Stimulated activated CD4-positive, alpha-beta T cell treated with anti-CD3 and anti-CD28 coated beads, Interleukin-2, amount 100 ng/mL, for 24 hours (primary cell): ENCODE measurements at places on chromosomes 5 and 9.
A peak's percentile ranks its signal among the peaks of the same experiment; 100 is the strongest.

GRCh38 chr5:170333161-170333910 is 35.8 kb upstream of the LCP2 start:
- DNase-seq, result peak; percentile 69

DNA sequence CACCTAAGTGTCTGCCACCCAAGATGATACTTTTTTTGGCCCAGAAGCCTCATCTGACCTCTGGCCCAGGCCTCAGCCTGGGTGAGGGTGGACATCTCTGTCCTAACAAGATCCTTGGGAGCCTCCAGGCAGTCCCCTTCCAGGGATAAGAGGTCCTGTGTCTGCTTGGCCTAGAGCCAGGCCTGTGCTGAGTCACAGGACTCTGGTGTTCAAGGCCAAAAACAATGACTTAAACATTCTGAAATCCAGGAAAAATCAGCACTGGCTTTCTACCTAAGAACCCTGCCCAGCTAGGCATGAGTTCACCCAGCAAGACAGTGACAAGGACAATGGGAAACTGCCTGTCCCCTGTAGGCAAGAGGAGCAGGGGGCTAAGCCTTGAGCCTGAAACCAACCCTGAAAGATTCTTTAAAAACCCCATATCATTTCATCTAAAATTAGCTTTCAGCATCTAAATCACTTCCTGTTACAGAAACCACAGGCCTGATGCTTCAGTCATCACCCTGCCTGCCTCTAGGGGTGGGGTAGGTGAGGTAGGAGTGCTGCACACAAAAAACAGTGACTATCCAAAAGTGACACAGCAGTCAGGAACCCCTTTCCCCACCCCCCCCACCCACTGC is 29.9 kb downstream of the CSF2 start:
- DNase-seq, result peak; percentile 75

DNA sequence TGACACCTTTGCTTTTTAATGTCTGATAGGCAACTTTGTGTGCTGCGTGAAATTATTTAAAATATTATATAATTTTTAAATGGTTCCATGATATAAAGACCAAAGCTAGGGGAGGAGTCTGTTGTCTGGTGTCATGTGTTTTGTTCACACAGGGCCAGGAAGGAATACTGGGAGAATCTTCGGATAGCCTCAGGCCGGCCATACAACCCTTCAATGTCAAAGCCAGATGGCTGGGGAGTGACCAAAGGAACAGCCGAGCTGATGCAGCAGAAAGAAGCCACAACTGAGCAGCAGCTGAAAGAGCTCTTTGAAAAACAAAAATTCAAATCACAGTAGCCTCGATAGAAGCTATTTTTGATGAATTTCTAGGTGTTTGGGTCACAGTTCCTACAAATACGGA is 19.2 kb downstream of the BHMT start:
- no peak for DNase-seq

DNA sequence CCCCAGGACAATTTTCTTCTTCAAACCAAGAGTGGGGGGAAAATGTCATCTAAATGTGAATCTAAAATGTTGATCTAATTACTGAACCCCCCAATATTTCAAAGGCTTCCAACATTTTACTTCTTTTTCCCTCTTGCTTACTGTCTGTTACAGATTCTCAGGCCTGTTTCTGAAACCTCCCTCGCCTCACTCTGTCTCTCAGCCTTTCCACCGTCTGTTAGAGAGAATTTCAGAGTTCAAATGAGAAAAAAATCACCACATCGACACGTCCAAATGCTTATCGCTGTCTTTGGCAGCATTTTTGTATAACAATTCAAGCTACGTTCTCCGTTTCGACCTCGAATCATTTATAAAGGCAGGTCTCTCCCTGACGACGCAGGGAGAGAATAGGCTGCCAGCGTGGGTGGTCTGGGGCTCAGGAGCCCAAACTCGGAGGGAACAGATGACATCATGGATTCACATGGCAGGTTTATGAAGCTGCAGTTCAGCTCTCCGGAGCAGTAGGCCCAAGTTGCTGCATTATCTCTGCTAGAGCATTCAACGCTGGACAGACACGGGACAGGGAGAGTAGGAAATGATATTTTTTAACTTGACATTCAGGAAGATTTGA is 139.8 kb downstream of the GAS1 start:
- DNase-seq, result no peak

DNA sequence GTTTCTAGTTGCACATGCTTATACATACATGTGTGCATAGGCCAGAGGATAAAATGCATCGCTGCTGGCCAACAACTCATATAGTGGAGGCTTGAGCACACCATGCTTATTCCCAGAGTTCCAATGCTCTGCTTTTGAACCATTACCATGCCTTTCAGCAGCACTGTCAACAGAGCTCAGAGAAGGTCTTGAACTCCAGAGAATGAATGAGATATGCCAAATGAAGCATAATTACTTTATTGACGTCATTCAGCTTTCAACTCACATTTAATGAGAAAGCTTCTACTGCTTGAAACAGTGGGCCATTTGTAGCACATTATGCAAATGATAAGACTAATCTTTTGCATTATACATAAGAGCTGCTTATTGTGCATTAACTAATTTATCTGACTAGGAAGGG is 765.3 kb upstream of the GRAMD2B start:
- no peak for DNase-seq

DNA sequence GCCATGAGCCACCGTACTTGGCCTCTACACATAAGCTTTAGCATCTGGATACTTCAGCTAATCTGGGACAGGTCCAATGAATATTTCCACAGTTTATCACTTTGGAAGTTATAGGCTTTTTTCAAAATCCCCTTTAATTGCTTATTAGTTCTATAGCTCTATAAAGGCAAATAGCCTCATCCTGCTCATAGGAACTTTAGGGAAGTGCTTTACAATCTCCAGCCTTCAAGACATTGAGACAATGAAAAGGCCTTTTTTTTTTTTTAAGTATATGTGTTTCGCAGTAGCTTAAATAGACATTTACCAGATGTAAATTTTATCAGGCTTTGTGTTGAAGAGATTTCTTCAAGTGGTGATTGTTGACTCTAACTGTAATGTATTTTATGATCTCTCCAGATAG is 224.2 kb downstream of the ARL15 start:
- no peak for DNase-seq

DNA sequence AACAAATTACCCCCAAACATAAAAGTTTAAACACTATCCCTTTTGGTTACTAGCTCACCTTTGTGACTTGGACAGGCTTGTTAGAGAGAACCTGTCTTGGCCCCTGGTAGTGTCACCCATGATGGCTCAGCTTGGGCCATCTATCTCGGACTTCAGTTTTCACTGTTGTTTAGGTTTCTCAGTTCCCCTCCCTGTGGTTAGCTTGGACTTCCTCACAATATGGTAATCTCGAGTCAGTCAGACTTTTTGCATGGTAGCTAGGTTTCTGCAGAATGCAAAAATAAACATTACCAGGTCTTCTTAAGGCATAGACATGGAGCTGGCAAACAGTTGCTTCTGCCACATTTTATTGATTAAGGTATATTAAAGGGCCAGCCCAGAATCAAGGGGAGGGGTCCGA is 324.3 kb upstream of the RORB start:
- DNase-seq, result no peak

DNA sequence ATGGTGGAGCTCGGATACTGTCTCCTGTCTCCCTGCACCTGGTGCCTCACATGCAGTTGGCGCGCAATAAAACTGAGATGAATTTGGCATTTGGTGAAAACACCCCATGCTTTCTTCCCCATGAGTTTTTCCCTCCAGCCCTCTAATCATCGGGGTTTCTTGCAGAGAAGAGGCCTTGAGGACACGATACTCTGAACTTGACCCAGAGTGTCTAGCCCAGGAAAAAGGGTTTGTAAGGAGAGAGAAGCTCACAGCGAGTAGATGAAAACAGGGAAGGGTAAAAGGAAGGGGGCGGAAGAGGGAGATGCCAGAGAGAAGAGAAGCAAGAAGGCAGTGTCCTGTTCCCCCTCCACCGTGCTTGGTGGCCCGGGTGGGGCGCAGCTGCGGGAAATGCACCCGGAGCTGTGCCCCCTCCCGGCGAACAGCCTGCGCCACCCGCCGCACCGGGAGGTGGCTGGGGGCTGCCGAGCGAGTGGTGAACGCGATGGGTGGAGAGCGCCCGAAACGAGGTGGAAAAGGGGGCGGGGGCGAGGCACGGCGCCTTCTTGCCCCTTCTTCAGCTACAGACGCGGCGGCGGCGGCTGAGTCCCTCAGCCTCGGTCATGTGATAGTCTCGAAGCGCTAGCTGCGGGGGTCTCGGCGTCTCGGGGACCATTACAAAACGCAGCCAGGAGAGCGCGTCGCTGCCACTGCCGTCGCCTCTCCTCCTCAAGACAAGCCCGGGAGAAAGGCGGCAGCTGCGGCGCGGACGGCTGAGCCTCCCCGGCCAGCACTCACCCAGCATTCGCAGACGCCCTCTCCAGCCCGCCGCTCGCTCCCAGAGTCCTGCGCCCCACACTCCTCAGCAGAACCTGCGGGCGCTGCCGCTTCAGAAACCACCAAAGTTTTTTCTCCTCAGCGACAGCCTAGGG is 1.1 kb upstream of the FOXB2 start:
- DNase-seq, result no peak

- DNase-seq, result no peak
These were observed 400.3 kb downstream of the ZSWIM6 start for GRCh38 chr5:61732369-61732768.

GRCh38 chr5:172598251-172599203 is 42.5 kb upstream of the NEURL1B start:
- no peak for DNase-seq

GRCh38 chr9:33988219-33988890 is 60.3 kb downstream of the UBAP2 start:
- peak; percentile 37 for DNase-seq

DNA sequence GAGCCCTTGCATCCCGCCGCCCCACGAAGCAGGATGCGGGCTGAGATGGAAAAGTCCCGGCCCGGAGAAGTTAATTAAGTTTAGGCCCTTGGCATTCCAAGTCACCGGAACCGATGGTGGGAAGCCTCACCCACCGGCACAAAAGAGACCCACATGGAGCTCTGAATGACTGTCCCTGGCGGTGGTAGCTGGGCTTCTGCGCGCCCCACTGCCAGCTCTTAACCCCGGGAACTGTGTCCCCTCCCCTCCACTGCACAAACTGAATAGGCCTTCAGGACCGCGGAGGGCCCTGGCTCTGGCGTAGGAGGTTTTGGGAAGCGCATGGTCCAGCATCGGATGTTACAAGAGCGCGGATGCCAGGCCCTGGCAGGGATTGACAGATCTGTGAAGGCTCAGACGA is 291.1 kb upstream of the TUT7 start:
- DNase-seq, result no peak

DNA sequence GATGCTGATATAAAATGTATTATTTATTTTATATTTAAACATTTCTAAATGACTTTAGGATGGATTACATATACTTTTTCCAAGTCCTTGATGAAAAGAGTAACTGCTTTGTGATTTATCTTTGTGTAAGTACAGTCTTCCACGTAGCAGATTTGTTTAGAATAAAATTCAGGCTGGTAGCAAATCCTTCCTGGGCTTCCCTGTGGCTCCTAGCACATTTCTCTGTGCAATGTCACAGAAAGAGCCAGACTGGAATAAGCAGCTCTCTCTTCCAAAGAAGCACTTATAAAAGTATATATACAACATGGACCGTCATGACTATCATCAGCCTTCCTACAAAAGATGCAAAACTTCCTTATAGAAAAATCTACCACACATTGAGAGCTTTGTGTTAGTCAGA is 388.6 kb downstream of the ACTL7B start:
- DNase-seq, result no peak

GRCh38 chr5:158881091-158881880 is 218.4 kb downstream of the EBF1 start:
- DNase-seq, result no peak

DNA sequence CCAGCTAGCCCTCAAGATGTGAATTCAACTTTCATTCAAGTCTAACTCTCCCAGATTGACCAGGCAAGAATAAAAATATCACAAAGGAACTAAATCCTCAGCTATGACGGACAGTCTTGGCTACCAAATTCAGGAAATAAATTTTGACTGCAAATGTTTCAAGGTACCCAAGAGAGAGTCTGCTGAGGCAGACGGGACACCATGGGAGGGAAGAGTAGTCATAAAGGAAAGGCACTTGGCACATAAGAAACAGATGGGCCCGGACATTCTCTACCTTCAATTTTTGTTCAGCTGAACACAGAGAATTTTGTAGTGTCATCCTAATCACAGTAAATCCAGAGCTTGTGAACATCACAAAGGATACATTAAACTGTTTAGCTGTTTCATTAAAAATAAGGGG is 390.0 kb downstream of the DTWD2 start:
- DNase-seq, result no peak

DNA sequence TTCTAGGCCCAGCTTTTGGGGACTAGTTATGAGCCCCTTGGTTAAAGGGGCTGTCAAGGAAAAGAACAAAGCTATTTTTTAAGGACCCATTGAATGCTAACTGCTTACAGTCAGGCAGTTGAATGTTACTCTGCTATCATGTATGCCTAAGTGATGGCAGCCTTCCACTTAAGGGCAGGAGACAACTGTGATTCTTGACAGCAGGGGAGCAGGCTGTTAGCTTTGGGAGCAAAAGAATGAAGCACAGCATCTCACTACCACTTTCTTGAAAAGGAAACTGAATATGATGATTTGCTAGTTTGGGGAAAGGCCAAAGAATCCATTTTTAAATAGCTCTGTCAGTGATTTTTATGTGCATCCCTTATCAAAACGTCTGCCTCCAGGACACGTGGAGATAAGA is 221.6 kb downstream of the SH3GL2 start:
- no peak for DNase-seq
